ENCODE measurements at places on chromosomes 2 and 18. TPM values are rescaled to one million over a fixed set of nuclear protein-coding genes. Genes with fewer than 3 reads are reported as not detected.

GPR39 gene
- total RNA-seq = 21.2 TPM

DSG1 gene
- not detected for total RNA-seq

CYP27C1 gene
- not detected for total RNA-seq

ST6GAL2 gene
- 0.44 TPM for total RNA-seq

VAMP8 gene
- 14.0 TPM for total RNA-seq

PLGLB2 gene
- 0.66 TPM for total RNA-seq

PRKAG3 gene
- total RNA-seq = not detected

CTNNA2 gene
- not detected for total RNA-seq

FAM237A gene
- not detected for total RNA-seq

SLC11A1 gene
- total RNA-seq = under 0.01 TPM

DNER gene
- total RNA-seq = 13.7 TPM

DSEL gene
- total RNA-seq = 60.4 TPM

POMC gene
- total RNA-seq = not detected

TMEM178A gene
- 0.88 TPM for total RNA-seq

SP140 gene
- total RNA-seq = 4.4 TPM

PSD4 gene
- 1.1 TPM for total RNA-seq

PTPRM gene
- total RNA-seq = 65.9 TPM

SCG2 gene
- 5.3 TPM for total RNA-seq

KIF1A gene
- not detected for total RNA-seq

UCN gene
- 1.1 TPM for total RNA-seq

CPLX4 gene
- not detected for total RNA-seq

All from placental pericyte (primary cell).